ENCODE measurements at places on chromosomes 12 and 14.

- DNase-seq, result peak; percentile 83
Measured at GRCh38 chr14:49853572-49854375, 1.2 kb upstream of the NEMF start.

- DNase-seq, result no peak
Measured at GRCh38 chr12:88181881-88182280, 39.8 kb downstream of the TMTC3 start.

DNA sequence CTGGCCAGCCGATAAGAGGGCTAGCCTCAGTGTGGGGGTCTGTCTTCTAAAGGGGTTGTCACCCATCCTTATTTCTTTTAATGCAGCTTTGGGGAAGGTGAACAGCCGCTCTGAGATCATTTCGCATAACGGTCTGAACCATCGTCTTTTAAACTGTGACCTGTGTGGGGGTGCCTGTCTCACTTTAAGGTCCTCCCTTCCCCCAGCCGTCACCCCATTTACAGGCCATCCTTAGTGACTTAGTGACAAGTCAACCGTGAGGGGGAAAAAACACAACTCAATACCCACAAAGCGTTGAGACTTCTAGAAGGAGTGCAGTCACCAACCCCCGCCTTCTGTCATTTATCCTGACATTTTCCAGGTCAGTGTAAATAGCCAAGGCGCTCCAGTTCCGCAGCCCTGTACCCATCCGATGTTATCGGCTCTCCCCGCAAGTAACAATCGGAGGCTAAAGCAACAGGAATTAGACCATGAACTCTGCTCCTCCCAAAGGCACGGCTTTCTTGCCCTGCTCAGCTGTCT, 505 bp upstream of the DENND5B start:
- peak; percentile 71 for DNase-seq

DNA sequence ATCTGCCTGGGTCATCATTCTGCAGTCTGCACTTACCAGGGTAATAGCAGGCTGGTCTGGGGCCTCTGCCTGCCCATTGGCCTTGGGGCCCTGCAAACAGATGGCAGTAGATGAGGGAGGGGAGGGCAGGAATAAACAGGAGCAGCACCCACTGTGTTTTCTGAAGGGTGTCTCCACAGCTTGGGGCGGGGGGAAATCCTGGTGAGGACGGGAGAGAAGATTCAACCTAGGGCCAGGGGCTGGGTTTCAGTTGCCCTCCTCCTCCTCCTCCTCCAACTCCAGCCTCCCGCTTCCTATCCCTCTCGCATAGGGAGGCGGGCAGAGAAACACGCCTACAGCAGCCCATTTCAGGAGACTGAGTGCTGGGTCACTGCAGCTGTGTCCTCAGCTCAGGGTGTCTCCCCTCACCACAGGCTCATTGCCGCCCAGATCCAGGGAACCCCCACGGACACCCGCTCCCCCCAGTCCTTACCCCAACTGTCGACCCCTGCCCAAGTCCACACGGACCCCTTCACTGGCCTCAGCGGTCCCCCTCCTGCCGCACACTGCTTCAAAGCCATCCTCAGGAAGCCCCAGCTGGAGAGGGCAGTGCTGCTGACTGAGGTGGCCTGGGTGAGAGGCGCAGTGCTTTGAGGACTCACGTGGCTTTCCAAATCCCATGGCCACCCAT, 9.1 kb upstream of the KRT80 start:
- DNase-seq, result no peak

- DNase-seq, result no peak
Measured at GRCh38 chr12:121581686-121582429, 1.0 kb upstream of the KDM2B start.
